Neural progenitor cell (in vitro differentiated cells): ENCODE measurements at places on chromosomes 12 and 14.

DNA sequence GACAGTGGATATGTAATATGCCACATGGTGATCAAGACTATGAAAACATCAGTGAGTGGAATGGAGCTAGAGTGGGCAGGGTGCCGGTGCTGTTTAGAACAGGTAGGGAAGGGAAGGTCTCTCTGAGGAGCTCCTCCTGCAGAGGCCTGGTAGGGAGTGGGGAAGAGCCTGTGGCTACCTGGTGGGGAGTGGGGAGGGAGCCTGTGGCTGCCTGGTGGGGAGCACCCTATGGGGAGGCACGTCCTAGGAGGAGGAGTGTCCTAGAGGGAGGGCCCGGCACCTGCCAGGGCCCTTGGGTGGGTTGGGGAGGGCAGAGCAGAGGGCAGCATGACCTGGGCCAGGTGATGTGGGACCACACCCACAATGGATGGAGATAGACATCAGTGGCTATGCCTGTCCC is 122.6 kb downstream of the ADGRD1 start:
- no peak for DNase-seq

GRCh38 chr12:124551268-124552144 is 15.9 kb downstream of the NCOR2 start:
- peak; percentile 80 for DNase-seq

- no peak for DNase-seq
Measured at GRCh38 chr12:7193674-7194073, 4.2 kb downstream of the PEX5 start.

DNA sequence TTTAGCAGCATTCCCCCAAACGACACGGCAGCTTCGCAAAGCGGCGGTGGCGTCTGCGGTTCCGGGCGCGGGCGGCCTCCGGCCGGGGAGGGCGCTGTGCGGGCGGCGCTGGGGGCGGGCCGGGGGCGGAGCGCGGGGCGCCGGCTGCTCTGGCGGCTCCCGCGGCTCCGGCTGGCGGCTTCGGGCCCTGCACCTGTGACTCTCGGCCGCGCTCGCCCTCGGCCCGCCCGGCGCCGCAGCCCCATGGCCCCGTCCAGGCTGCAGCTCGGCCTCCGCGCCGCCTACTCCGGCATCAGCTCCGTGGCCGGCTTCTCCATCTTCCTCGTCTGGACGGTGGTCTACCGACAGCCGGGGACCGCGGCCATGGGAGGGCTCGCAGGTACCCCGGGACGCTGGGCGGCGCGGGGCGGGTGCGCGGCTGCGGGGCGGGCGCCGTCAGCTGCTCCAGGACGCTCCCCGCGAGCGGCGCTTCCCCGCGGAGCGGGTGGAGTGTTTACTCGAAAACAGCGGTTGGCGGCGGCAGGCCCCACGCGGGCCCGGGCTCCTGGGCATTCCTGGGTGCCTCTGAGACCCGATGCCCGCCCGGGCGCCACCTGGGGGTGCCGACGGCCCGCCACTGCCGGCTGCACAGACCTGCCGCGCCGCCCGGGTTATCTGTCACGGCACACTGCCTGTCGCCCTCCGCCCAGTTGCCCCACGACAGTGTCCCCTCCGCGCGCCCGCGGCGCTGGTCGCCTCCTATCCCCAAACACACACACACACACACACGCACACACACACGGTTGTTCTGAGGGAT is at the start of gene SLC48A1:
SLC48A1 (plus strand) TSS at position 177 of the 796 bp plus-strand sequence; CDS start at position 244, 67 bp downstream.
- DNase-seq = peak; percentile 93

GRCh38 chr14:51828017-51828797 is 32.2 kb upstream of the GNG2 start:
- peak; percentile 25 for DNase-seq

- DNase-seq = no peak
Measured at GRCh38 chr14:100717386-100717785, 9.3 kb upstream of the DLK1 start.

DNA sequence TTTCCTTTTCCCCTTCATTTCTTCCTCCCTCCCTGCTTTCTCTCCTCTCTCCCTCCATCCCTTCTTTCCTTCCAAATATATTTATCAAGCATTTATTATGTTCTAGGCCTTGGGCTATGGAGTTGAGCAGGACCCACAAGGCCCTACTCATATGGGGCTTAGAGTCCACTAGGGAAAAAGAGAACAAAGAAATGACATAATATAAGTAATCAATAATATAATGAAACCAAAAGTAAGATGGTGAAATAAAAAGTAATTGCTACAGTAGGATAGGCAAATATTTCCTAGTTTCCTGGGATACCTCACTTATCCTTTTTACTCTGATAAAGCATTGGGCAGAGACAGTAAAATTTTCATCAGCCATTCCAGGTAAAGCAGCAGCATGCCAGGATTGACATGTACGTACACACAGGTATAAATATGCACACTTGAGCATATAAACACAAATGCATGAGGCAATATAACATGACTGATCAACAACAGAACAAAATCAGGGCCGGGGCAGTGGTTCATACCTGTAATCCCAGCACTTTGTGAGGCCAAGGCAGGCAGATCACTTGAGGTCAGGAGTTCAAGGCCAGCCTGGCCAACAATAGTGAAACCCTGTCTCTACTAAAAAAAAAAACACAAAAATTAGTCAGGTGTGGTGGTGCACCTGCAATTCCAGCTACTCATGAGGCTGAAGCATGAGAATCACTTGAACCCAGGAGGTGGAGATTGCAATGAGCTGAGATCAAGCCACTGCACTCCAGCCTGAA is 35.5 kb upstream of the CSRP2 start:
- DNase-seq = no peak

DNA sequence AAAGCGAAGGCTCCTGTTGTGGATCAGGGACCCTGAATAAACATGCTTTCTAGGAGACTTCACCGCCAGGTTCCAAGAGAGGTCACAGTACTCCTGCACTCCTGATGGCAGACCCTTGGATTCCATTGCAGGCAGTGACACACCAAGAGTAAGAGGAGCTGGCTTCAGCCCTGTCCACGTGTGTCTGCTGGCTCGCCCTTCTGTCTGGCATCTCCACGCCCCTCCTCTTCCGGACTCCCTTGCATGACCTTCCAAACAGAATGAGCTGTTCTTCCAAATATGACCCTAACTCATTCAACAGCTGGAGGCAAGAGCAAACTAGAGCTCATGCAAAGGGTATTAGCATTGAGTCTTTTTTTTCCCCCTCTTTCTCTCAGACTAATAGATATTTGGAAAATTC is 233.0 kb upstream of the PLEKHG7 start:
- DNase-seq = no peak

DNA sequence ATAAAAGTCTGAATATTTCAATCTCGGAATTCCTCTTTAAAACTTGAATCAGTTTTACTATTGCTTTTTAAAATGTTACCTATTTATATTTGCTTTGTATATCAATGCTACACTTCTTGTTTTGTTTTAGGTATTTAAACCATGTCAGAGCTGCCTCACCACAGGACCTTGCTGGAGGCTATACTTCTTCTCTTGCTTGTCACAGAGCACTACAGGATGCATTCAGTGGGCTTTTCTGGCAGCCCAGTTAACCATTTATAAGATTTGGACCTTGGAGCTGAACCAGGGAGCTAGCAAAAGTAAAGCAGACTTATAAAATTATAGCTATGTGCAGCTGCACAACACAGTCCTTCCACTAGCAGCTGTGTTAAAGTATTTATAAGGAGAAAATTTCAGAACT is 12.8 kb downstream of the TRMT5 start:
- DNase-seq = no peak

- peak; percentile 11 for DNase-seq
Measured at GRCh38 chr14:28243600-28243999, 523.0 kb upstream of the FOXG1 start.

GRCh38 chr12:90048918-90049317 is 340.3 kb upstream of the ATP2B1 start:
- DNase-seq = no peak

GRCh38 chr12:49933796-49934195 is 16.7 kb upstream of the AQP2 start:
- DNase-seq = no peak

GRCh38 chr14:65255583-65256461 is 153.5 kb upstream of the MAX start:
- peak; percentile 63 for DNase-seq

DNA sequence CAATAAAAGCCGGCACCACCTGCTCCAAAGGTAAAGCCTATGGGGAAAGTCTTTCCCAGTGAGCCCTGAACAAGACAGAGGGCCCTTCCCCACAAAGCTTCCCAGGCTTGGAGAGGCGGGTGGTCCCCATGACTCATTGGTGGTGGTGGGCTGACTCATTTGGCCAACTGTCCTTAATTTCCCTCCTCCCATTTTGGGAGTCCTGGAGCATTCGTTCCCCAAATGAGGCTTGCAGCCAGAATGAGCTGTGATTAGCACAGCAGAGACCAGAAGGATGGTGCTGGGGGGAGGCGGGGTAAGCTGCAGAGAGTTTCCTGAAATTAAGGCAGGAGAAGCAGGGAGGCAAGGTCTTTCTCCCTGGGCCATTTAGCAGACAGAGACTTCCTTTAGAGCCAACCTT is 241.7 kb downstream of the DPF3 start:
- DNase-seq = no peak

DNA sequence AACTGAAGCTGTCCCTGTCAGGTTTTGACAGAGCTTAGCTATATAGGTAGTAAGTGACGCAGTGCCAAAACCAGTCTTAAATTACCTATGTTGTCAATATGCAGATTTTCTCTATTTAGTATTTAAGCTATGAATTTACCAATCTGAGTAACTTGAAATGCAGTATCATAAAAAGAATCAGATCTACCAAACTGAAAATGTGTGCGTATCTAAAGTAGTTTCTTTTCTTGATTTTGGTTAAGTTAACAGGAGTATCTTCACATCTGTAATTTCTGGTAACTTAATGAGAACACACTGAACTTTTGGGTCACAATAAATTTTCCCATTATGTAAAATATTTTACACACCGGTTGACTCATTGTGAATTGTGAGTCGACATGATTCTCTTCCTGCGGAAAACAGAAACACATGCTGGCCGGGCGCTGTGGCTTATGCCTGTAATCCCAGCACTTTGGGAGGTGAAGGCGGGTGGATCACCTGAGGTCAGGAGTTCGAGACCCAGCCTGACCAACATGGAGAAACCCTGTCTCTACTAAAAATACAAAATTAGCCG is 45.1 kb downstream of the TRAF3 start:
- DNase-seq = no peak

GRCh38 chr12:57813971-57814772 is 4.4 kb downstream of the AVIL start:
- no peak for DNase-seq

DNA sequence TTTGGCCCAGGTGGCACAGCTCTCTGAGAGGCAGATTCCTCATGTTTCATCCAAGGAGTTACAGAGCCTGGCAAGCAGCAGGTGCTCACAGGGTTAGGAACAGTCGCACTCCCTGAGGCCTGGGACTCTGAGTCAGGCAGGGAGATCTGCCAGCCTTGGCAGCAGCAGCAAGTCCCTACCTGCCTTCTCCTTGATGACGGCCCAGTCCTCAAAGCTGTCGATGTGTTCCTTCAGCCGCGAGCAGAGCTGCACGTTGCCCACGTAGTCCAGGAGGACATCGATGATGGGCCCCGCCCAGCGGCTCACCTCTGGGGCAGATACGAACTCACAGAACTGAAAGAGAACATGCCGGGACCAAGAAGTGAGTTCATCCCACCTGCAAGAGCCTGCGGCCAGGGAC is 10.4 kb downstream of the FAM181A start:
- no peak for DNase-seq

DNA sequence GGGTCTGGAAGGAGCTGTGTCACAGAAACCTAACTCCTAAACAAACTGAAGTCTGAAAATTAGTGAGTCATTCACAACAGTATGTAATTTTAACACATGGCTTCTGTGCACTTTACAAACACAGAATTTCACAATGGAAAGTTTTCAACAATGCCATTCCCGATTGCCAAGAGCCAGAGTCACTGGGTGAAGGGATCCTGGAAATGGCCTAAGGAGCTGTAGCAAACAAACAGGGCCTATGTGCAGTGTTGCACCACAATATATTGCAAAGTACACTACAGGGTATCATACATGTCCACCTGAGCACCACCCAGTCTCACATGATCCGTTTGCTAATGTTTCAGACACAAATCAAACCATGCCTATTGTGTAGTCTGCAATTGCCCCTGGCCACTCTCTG is 184.7 kb upstream of the OTX2 start:
- DNase-seq = no peak

DNA sequence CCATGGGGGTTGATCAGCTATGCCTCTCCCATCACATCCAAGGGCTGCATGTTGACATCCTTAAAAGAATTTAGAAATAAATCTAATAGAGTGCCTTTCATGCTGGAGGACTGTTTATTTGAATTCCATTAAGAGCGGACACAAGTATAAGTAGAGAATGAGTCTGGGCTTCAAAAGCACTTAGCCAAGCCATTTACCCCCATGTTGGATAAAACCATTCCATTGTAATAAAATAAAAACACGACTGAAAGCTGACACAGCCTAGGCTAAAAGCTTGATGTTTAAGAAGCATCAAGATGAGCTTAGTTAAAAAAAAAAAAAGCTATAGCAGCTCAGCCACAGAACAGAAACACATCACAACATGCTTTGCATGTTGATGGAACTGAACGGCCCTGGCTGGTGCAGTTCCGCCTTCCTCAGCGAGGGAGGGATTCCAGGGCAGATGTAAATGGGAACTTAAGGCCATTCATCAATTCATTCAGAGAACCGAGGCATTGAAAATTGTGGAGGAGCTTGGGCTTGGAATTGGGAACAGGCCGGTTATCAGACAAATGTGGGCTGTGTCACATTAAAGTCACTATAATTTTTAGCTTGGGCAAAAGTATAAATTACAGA is 41.2 kb downstream of the TMEM132D start:
- no peak for DNase-seq

DNA sequence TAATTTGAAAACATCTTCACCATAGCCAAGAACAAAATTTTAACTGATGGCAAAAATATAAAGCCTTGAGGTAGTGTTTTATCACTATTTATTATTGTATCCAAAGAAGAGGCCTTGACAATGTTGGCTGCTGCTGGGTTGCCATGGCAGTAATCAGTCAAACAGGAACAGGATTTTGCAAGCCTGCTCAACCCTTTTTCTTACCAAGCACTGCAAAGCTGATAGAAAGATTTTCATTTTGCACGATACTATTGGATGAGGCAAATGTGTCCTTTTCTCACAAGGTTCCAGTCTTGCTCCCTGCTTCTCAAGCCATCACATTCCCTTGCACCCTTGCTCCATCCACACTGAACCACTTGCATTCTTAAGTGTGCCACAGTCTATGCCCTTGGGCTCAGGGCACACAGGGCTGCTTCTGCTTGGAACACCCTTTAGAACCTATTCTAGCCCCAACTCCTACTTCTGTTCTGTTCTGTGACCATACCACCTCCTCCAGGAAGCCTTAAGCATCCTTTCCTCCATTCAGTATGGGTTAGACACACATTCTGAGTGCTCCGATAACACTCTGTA is 76.5 kb upstream of the AMIGO2 start:
- no peak for DNase-seq

DNA sequence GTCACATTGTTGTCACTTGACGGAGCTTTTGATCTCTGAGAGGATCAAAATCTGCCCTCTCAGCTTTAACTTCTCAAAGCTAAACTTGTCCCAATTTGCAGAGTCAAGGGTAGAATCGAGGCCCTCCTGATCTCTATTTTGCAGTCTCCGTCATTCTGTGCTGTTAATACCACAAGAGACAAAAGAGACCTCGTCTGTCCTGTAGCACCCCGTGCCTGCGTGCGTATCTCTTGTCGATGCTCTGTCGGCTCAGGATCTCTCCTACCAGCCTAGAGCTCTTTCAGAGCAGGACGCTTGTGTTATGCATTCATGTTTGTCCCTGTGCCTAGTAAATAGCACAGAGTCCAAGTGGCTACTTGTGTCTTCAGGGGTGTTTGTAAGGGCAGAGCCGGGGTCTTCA is 5.1 kb downstream of the EVL start:
- DNase-seq = no peak

- DNase-seq = peak; percentile 40
Measured at GRCh38 chr14:93051600-93052546, 63.9 kb downstream of the ITPK1 start.
